ENCODE measurements at places on chromosomes 2 and 18. TPM values are rescaled to one million over a fixed set of nuclear protein-coding genes. Genes with fewer than 3 reads are reported as not detected.

DNA sequence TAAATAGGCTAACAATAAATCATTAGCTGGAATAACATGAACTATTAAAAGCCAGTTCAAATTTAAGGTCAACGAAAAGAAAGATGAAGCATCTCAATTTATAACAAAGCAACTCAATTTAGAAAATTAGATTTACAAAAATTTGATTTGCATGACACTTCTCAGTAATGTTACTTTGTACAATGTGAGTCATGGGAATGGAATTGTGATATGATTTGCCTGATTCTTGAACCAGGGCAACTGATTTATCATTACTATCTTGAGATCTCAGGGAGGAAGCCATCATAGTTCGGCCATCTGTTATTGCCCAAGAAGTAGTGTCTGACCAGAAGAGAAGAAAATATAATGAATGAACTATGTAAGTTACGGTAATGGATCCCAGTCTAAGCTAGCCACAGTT, 193.1 kb downstream of the RIT2 start:
- no peak for DNase-seq

- no peak for DNase-seq
These were observed 360.4 kb downstream of the ZNF516 start for GRCh38 chr18:76134628-76135027.

DNA sequence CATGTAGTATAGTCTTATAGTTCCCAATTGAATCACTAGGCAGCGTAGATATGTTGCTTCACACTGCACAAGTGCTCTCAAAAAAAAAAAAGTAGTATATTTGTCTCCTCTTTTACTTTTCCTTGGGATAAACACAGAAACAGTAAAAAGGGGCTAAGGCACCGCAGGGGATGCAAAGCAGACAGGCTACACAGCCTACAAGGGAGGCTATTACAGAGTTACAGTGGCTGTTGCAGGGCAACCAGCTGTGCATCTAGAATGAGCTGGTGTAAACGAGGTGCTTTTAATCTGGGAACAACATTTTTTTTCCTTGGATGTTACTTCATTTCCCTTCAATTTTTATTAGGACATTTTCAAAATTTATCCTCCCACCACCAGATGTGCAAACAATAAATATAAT, 1934.7 kb upstream of the CELF4 start:
- DNase-seq = no peak

GRCh38 chr18:58325494-58325893, 281.5 kb downstream of the NEDD4L start:
- no peak for DNase-seq

- peak; percentile 64 for DNase-seq
These were observed 677 bp upstream of the MC2R start for GRCh38 chr18:13915995-13916431.

- DNase-seq = no peak
These were observed 45.2 kb upstream of the SLC4A10 start for GRCh38 chr2:161578998-161579397.

DNA sequence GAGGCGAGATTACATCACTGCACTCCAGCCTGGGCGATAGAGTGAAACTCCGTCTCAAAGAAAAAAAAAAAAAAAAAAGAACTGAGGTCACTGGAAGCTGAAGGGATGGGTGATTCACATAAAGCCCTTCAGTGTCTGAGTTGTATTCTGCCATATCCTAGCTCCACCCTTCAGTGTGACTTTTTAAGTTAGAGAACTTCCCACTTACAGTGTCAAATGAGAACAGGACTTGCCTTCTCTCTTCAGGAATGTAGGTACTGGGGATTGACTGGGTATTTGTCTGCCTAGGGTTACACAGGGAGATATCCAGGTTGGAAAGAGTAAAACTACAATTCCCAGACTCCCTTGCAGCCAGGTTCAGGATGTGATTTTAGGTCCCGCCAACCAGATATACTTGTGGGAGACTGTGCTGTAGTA, 37.9 kb downstream of the EHD3 start:
- DNase-seq = no peak

- DNase-seq = no peak
These were observed 29.7 kb downstream of the DGKD start for GRCh38 chr2:233384015-233384414.

DNA sequence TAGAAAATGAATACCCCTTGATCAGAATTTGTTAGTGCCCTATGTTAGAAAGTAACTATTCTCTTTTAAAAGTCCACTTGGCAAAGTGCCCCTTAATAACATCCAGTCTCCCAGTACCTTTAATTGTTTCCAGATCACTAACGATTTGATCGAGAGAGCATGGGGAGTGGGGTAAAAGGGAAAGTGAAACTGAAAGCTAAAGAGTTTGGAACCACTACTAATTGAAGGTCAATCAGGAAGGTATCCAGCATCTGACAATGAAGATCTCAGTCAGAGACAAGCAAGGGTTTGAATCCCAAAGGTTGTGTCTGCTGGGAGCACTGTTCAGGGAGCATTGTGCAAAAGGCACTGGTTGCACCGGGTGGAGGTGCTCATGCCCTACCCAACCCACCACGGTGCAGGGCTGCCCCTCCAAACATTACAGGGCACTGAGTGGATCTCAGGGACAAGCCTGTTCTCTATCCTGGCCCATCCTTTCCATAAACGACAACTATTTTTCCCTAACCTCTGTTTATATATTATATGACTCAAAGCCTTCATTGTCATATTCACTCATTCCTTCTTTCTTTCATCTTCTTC, 14.6 kb upstream of the RIT2 start:
- no peak for DNase-seq

NXPH2 gene
- total RNA-seq = not detected

MCFD2 gene
- total RNA-seq = 88.7 TPM

Data from left cardiac atrium (tissue), 4 donors.